ENCODE measurements at places on chromosomes 13 and 19.
A peak's percentile ranks its signal among the peaks of the same experiment; 100 is the strongest.

DNA sequence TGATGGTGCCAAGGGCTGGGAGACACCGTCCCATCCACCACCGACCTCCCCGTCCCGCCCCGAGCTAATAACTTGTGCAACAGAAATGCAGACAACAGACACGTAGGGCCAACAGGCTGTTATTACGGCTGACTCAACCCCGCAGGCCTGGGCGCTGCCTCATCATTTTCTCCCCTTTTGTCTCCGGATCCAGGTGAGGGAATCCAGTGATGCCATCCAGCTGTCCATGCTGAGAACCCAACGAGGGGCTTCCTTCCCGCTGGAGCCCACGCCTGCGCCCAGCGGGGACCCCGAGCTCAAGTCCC, 6.4 kb upstream of the DIRAS1 start:
- no peak for DNase-seq

DNA sequence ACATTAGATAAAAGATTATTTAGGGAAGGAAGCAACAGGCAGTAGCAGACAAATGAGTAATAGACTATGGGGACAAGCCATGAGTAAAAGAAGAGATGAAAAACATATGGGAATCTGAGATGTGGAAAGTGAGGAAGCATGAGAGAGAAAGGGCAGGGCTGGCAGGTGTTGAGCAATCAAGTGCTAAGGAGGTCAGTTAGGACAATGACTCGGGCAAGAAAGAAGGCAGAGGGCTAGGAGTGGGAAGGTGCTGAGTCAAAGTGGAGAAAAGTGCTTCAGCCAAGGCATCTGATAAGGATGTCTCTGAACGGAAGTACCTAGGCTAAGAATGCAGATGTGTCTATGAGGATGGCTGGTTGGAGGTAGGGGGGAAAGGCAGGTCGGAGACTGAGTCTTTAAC, 291.9 kb upstream of the HTR2A start:
- DNase-seq: no peak

DNA sequence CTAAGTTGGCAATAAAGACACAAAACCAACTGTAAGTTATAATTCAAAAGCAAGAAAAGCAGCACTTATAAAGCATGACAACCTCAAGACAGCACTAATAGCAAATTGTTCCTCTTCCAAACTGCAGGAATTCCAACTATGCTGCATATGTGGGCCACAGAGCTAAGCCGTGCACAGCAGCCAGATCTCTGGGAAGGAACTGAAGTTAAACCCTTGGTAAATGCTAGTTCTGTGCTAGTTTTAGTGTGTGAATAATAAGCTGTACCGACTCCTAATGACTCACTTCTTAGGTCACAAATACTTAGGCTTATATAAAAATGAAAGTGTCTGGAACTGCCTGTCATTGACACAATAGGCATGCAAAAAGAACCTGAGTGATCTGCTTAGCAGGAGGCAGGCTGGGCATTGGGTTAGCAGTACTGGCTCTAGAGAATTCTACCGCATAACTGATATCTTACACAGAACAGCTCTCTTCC, 21.2 kb upstream of the GTF3A start:
- DNase-seq: no peak

- DNase-seq: no peak
Measured at GRCh38 chr19:11093689-11094238, 4.5 kb downstream of the LDLR start.

GRCh38 chr13:72508392-72508791, 219.0 kb downstream of the MZT1 start:
- DNase-seq: no peak

DNA sequence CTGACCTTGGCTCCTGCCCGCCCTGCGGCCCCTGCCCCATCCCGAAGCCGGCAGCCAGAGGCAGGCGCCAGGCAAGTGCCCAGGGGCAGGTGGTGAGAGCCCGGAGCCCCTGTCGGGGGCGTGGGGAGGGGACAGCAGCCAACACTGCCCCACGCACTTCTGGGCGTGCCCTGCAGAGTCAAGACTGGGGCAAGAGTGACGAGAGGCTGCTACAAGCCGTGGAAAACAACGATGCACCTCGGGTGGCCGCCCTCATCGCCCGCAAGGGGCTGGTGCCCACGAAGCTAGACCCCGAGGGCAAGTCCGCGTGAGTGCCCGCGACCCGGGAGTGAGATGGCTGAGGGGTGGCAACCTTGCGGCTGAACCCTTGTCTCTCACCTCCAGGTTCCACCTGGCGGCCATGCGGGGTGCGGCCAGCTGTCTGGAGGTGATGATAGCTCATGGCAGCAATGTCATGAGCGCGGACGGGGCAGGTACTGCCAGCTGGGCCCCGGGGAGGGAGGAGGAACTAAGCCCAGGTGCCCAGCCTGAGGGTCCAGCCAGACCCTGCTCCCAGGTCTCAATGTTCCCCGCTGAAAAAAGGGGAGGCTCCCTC, 17.3 kb downstream of the ANKRD24 start:
- no peak for DNase-seq

DNA sequence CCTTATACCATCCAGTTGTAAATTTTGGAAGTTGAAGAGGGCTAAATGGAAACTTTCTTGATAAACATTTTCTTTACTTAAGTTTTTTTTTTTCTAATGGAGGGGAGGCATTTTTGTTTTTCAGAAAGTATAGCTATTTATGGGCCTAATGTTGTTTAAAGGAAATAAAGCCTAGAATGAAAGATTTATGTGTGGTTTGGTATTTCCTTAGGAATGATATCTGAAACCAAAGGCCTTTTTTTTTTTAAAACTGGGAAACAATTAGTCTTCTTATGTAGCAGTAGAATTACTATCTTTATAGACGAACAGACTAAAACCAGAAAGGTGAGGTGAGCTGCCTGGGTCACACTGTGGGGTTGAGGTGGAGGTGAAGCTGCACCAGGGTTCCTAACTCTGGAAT, 80.1 kb downstream of the ESD start:
- DNase-seq: no peak

DNA sequence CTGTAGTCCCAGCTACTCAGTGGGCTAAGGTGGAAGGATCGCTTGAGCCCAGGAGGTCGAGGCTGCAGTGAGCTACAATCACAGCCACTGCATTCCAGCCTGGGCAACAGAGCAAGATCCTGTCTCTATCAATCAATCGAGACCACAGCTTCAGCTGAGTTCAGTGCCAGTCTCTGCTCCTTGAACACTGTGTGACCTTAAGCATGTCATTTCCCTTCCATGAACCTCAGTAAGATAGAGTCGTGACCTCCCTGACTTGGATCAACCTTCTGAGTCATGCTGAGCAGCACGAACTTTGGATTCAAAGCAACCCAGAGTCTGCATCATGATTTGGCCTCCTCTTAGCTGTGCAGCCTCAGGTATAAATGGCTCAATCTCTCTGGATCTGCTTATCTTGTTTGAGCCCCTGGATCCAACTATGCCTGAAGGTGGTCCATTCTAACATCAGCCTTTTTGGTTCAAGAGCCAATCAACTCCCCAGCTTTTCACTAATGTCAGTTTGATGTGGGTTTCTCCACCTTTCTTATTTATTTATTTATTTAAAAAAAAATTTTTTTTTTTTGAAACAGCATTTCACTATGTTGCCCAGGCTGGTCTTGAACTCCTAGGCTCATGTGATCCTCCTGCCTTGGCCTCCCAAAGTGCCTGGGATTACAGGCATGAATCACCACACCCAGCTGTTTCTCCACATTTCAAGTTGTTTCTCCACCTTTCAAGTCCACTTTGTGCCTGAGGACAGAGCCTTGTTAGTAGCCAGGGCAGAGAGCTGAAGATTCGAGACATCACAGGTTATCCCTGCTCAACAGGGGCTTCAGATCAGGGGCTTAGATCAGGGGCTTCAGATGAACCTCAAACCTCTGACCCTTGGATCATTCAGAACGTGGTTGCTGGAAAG, 26.4 kb downstream of the PTPRS start:
- DNase-seq: no peak

DNA sequence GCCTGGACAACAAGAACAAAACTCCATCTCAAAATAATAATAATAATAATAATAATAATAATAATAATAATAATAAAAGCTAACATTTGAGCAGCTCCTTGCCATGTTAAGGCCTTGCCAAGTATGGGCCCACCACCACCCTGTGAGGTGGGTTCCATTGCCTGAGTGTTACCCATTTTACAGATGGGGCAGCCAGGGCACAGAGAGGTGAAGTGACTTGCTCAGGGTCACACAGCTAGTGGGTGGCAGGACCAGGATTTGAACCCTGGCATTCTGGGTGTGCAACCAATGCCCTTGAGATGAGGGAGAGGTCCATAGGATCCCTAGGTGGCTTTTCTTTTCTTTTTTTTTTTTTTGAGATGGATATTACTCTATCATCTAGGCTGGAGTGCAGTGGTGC, 29.5 kb downstream of the ZSWIM4 start:
- DNase-seq: no peak

DNA sequence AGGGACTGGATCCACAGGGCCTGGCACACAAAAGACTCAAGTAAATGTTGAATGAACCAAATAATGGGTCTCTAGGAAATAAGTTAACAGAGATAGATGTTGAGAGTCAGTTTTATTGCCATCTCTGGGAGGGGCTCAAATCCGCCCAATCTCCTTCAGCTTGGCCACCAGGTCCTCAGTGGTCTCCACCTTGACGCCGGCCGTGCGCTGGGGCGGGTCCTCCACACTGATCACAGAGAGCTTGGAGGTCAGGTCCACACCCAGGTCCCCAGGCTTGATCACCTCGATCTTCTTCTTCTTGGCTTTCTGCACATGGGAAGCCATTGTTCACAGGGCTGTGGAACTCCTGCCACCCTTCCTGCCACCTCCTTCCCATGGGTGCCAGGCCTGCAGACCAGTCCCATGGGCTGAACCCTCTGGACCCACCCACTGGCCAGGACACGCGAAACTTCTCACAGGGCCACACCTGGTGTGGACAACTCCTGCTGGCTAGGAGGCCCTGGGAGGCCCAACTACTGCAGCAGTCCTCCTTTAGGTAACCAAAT, 3.2 kb upstream of the VSIG10L start:
- no peak for DNase-seq

- no peak for DNase-seq
Measured at GRCh38 chr13:65292488-65292901, 1937.6 kb downstream of the PCDH9 start.

GRCh38 chr19:16296713-16297112, 27.9 kb upstream of the KLF2 start:
- DNase-seq: no peak

DNA sequence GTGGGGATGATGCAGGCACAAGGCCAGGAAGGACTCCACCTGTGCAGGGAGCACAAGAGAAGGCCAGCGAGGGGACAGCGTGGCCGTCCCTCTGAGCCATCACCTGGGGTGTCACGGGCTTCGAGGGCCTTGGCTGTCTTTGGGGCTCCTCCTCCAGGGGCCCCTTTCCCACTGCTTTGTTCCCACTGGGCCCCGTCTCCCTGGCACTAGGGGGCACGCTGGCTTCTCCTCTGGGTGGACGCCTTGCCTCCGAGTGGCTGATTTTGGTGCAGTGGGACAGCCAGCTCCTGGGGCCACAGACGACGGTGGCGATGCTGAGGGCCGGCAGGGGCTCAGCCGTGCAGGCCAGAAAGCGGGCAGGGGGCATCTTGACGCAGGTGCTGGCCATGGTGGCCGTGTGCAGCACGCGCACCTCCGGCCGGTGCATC, 43.2 kb upstream of the GRTP1 start:
- no peak for DNase-seq

- no peak for DNase-seq
Measured at GRCh38 chr19:46376241-46377153, 29.6 kb downstream of the PPP5C start.

DNA sequence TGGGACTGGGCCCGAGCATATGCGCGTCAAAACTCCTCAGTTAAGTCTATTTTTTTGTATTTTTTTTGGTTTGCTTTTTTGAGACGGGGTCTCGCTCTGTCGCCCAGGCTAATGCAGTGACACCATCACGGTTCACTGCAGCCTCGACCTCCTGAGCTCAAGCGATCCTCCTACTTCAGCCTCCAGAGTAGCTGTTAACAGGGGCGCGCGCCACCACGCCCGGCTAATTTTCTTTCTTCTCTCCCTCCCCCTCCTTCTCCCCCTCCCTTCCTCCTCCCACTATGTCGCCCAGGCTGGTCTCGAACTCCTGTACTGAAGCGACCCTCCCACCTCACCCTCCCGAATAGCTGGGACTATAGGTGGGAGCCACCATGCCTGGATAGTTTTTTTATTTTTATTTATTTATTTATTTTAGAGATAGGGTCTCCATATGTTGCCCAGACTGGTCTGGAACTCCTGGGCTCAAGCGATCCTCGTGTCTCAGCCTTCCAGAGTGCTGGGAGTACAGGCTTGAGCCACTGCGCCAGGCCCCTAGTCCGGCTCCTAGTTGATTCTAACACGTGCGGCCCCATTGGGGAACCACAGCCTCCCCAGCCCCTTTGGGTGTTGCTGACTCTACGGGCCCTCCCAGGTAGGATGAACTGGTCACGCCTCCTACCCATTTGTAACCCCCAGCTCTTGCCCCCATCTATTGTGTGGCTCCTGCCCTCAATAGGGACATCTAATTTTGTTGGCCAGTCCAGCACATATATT, 806 bp upstream of the ZNF837 start:
- DNase-seq: no peak

GRCh38 chr13:51849145-51850101, 4.4 kb upstream of the TMEM272 start:
- peak; percentile 50 for DNase-seq

DNA sequence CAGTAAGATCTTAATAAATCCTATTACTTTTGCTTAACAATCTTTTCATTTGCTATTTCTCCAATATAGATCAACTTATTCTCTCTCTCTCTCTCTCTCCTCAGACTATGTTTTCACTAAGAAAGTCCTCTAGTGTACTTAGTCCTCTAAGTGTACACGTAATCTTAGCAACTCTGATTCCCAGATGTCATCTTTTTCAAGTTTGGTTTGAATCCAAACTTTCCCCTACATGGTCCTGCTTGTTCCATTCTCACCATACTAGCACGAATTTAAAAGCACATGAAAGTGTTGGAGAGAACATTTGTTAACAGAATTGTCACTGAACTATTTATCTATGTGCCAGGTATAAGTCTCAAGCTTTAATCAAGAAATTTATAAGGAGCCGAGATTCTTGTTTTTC, 202.9 kb downstream of the SPRY2 start:
- no peak for DNase-seq

GRCh38 chr19:3178377-3178972, at the start of gene S1PR4:
S1PR4 (plus strand) TSS chr19:3178769; CDS start chr19:3178793, 24 bp downstream.
- DNase-seq: no peak

DNA sequence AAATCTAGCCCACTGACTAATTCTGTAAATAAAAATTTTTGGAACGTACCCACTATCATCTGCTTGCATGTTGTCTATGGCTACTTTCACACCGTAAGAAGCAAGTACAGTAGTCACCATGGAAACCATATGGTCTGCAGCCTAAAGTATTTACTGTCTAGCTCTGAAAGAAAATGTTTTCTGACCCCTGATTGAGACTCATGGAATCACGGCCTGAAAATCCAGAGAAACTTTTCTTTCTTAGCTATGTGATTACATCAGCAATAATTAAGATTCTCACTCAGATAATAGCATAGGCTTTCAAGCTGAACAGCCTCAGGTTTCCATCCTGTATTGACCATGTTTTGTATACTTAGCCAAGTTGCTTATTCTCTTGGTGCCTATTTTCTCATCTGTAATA, 264.6 kb downstream of the NHLRC3 start:
- no peak for DNase-seq

GRCh38 chr13:93690139-93690538, 463.5 kb downstream of the GPC6 start:
- no peak for DNase-seq
